SJSA1 (cell line): ENCODE measurements at places on chromosomes 7 and 10. TPM values are rescaled to one million over a fixed set of nuclear protein-coding genes. Genes with fewer than 3 reads are reported as not detected.

NEUROG3 gene
- total RNA-seq, result not detected in 2 replicates

MAGI2 gene
- total RNA-seq, result 0.78 and 0.82 TPM in 2 replicates

CYP17A1 gene
- total RNA-seq, result not detected in 2 replicates

SPAM1 gene
- not detected in 2 replicates for total RNA-seq

GJD4 gene
- total RNA-seq, result 0.13 TPM in 1 of 2 replicates, not detected in the other

CPA1 gene
- total RNA-seq, result not detected in 2 replicates

DENND11 gene
- 8.3 and 8.5 TPM in 2 replicates for total RNA-seq

ADAM22 gene
- 0.06 and 0.29 TPM in 2 replicates for total RNA-seq

AMPH gene
- total RNA-seq, result not detected in 2 replicates

LRRC4 gene
- total RNA-seq, result 0.34 and 1.4 TPM in 2 replicates

LBX1 gene
- not detected in 2 replicates for total RNA-seq

HERPUD2 gene
- 9.4 and 13.2 TPM in 2 replicates for total RNA-seq

GIMAP5 gene
- not detected in 2 replicates for total RNA-seq

ICA1 gene
- total RNA-seq, result not detected in 2 replicates

RTKN2 gene
- total RNA-seq, result 3.3 and 6.5 TPM in 2 replicates

POT1 gene
- total RNA-seq, result 14.1 and 25.8 TPM in 2 replicates

COL13A1 gene
- 74.8 and 95.4 TPM in 2 replicates for total RNA-seq

CCL24 gene
- 0.45 TPM in 1 of 2 replicates, not detected in the other for total RNA-seq

AOAH gene
- 0.61 TPM in 1 of 2 replicates, not detected in the other for total RNA-seq

DYNC1I1 gene
- 3.9 and 6.2 TPM in 2 replicates for total RNA-seq

OR2A1 gene
- total RNA-seq, result not detected in 2 replicates

OPN4 gene
- not detected in 2 replicates for total RNA-seq

H2BK1 gene
- total RNA-seq, result not detected in 2 replicates

EIF5AL1 gene
- total RNA-seq, result 0.09 and 0.58 TPM in 2 replicates

AKR1C4 gene
- total RNA-seq, result not detected in 2 replicates

CYP26C1 gene
- not detected in 2 replicates for total RNA-seq

KLLN gene
- 0.05 and 0.81 TPM in 2 replicates for total RNA-seq

FAM237B gene
- not detected in 2 replicates for total RNA-seq

NEUROD6 gene
- not detected in 2 replicates for total RNA-seq

DGKI gene
- total RNA-seq, result 1.6 and 2.9 TPM in 2 replicates

PTPN20 gene
- total RNA-seq, result not detected in 2 replicates

ACBD7 gene
- total RNA-seq, result 7.3 and 9.1 TPM in 2 replicates

PNLIPRP1 gene
- not detected in 2 replicates for total RNA-seq

WDR86 gene
- 0.39 and 0.72 TPM in 2 replicates for total RNA-seq

EMX2 gene
- total RNA-seq, result 0.21 TPM in 1 of 2 replicates, not detected in the other

TMEM236 gene
- total RNA-seq, result 0.08 TPM in 1 of 2 replicates, not detected in the other
